ENCODE measurements at places on chromosomes 1 and 21. TPM values are rescaled to one million over a fixed set of nuclear protein-coding genes. Genes with fewer than 3 reads are reported as not detected.

DNA sequence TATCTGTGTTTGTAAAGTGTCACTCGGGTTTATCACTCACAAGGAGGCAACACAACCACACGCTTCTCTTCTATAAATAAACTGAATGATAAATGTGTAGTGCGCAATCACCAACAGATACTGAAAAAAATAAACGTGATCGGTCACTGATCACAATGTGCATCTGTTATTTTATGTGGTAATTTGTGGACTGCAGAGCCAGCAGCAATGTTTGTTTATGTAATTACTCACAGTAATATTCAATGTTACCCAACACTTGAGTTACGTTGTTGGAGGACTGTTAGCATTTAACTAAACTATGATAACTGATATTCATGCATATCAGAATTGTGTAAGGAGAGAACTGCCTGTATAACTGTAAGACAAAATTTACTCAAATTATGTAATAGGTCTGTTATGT lies 129.6 kb downstream of the USH2A start:
- no peaks in the 10 kb centered on the region for H3K27me3 ChIP-seq
- H3K4me3 ChIP-seq, result no peak overlapping the region
- H3K4me1 ChIP-seq, result no peaks in the 10 kb centered on the region
- H3K36me3 ChIP-seq, result no peaks in the 10 kb centered on the region
- no peak for DNase-seq

- no peak overlapping the region for H3K27ac ChIP-seq
- no peak for DNase-seq
- peaks cover 9% of the 10 kb centered on the region for H3K4me1 ChIP-seq
- H3K36me3 ChIP-seq, result no peaks in the 10 kb centered on the region
- H3K4me3 ChIP-seq, result no peak overlapping the region
Measured at GRCh38 chr1:198254948-198255347, 98.2 kb downstream of the NEK7 start.

GRCh38 chr1:241579434-241579833 lies 47.3 kb downstream of the KMO start:
- H3K27ac ChIP-seq, result no peak overlapping the region
- no peak overlapping the region for H3K4me3 ChIP-seq
- H3K4me1 ChIP-seq, result no peaks in the 10 kb centered on the region
- H3K36me3 ChIP-seq, result no peaks in the 10 kb centered on the region
- H3K27me3 ChIP-seq, result no peaks in the 10 kb centered on the region

DNA sequence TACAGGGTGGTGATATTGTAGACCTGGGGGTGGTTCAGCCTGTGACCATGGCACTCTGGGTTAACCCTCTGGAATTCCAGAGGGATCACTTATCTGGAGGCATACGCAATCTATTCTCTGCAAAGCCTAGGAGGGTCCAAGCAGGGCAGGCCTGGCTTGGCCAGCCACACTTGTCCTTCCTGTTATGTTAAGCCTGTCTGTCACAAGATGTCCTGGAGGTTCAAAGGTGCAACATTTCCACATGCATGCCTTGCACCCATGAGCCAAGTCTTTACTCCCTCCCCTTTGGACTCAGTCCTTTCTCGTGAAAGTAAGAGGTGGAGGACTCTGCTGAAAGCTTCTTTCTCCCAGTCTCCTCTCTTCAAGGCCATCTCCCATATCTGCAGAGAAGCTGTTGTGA lies 345.1 kb downstream of the HHIPL2 start:
- H3K4me1 ChIP-seq, result no peaks in the 10 kb centered on the region
- no peak overlapping the region for H3K4me3 ChIP-seq
- H3K27me3 ChIP-seq, result no peaks in the 10 kb centered on the region
- H3K27ac ChIP-seq, result no peak overlapping the region
- DNase-seq, result no peak

ZNF695 gene
- 0.14 TPM for total RNA-seq

GBP6 gene
- total RNA-seq, result not detected

DNA sequence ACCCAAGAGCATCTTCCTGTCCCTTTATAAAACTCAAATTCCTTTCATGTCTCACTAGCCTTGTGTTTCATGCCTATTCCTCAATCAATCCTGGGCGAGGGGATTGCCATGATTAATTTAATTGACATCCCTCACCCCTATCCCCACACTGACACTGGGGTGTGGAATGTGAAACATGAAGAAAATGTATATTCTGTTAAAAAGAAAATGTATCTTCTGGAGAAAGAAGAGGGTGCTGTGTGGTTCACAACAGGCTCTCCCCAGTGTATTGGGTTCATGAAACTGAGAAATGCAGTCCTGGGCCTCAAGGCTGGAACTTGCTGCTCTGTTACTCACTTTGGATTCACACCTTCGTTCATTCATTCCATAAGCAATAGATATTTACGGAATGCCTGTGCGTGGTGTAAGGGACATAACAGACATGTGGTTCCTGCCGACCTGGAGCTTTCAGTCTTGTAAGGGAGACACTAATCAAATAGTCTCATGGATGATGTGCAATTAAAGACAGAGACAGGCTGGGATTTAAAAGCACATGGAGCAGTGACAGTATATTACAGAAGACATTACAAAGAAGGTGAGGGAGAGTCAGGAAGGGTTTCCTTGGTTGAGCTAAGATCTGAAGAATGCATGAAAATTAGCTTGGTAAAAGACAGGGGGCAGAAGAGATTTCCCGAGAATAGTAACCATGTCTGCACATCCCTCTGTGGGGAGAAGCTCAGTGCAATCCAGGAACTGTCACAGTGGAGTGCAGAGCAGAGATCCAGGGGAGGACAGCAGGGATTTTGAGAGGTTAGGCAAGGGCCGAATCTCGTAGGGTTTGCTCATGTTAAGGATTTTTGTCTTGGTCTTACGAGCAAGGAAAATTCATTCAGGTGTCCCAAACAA lies 32.1 kb downstream of the SERTAD4 start:
- H3K36me3 ChIP-seq, result no peaks in the 10 kb centered on the region
- H3K27ac ChIP-seq, result no peak overlapping the region
- no peaks in the 10 kb centered on the region for H3K4me1 ChIP-seq

- H3K27me3 ChIP-seq, result no peaks in the 10 kb centered on the region
- no peak for DNase-seq
- no peaks in the 10 kb centered on the region for H3K36me3 ChIP-seq
- H3K27ac ChIP-seq, result no peak overlapping the region
- no peak overlapping the region for H3K4me3 ChIP-seq
- H3K4me1 ChIP-seq, result no peaks in the 10 kb centered on the region
Measured at GRCh38 chr1:208006258-208006920, 95.5 kb upstream of the CD34 start.

DNA sequence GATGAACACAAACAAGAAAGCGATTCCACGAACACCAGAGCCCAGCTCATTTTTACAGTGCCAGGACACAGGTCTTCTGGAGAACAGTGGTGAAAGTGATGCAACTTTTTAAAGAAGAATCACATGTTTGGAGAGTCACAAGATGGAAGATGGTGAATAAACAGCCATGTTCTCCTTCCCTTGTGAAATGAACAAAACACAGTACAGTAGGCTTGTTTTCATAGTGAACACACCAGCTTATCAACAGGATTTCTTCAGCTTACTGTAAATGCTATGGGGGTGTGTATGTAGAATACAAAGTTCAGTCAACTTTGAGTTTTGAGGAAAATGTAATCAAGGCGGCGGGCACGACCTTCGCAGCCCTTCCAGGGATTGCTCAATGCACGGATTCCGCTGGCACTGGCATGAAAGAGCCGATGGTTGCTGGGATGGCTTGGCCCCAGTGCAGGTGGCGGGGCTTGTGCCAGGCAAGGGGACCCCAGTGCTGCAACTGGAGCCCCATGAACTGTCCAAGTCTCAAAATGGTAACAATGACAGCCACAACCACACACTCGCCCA lies 9.7 kb downstream of the TMPRSS3 start:
- H3K4me1 ChIP-seq, result no peaks in the 10 kb centered on the region
- H3K4me3 ChIP-seq, result no peak overlapping the region
- H3K27me3 ChIP-seq, result peaks cover 3% of the 10 kb centered on the region
- H3K36me3 ChIP-seq, result no peaks in the 10 kb centered on the region

DNA sequence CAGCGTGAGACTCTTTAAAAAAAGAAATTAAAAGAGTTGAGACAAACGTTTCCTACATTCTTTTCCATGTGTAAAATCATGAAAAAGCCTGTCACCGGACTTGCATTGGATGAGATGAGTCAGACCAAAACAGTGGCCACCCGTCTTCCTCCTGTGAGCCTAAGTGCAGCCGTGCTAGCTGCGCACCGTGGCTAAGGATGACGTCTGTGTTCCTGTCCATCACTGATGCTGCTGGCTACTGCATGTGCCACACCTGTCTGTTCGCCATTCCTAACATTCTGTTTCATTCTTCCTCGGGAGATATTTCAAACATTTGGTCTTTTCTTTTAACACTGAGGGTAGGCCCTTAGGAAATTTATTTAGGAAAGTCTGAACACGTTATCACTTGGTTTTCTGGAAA lies 31.2 kb downstream of the IFNAR1 start:
- H3K4me3 ChIP-seq, result no peak overlapping the region
- H3K36me3 ChIP-seq, result no peaks in the 10 kb centered on the region
- DNase-seq, result no peak
- H3K27me3 ChIP-seq, result no peaks in the 10 kb centered on the region
- H3K27ac ChIP-seq, result no peak overlapping the region

SRSF10 gene
- total RNA-seq, result 80.6 TPM

LIN28A gene
- not detected for total RNA-seq

DNA sequence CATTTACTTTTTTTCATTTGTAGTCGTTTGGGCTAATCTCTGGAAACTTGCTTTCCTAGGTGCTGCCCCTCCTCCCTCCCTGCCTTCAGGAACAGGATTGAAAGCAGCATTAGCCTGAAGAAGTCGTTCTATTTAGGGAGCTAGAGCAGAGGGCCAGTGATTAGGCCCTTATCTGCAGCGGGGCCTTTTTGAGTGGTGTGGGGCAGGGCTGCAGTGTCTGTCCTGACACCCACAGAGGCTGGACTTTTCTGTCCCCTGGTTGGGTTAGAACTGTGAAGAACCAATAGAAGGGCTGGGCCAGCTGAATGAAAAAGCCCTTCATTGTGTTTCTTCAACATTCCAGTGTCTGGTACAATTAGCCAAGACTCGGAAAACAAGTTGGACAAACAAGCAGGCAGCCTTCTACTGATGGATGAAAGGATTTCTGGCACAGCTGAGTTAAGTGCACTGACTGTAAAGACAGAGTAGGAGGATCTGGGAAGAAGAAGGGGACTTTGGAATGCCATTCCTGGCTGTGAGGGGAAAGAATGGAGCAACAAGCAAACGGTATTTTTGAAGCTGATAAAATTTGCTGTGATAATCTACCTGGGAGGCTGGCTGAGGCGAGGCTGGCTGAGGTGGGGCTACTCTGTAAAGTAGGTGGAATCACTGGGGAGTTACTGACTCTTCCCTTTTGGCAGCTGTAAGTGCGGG lies 9.7 kb downstream of the MACF1 start:
- peaks cover 86% of the 10 kb centered on the region for H3K4me1 ChIP-seq
- H3K4me3 ChIP-seq, result no peak overlapping the region
- peak overlapping the region; percentile 68 for H3K27ac ChIP-seq
- no peaks in the 10 kb centered on the region for H3K27me3 ChIP-seq
- DNase-seq, result no peak

DNA sequence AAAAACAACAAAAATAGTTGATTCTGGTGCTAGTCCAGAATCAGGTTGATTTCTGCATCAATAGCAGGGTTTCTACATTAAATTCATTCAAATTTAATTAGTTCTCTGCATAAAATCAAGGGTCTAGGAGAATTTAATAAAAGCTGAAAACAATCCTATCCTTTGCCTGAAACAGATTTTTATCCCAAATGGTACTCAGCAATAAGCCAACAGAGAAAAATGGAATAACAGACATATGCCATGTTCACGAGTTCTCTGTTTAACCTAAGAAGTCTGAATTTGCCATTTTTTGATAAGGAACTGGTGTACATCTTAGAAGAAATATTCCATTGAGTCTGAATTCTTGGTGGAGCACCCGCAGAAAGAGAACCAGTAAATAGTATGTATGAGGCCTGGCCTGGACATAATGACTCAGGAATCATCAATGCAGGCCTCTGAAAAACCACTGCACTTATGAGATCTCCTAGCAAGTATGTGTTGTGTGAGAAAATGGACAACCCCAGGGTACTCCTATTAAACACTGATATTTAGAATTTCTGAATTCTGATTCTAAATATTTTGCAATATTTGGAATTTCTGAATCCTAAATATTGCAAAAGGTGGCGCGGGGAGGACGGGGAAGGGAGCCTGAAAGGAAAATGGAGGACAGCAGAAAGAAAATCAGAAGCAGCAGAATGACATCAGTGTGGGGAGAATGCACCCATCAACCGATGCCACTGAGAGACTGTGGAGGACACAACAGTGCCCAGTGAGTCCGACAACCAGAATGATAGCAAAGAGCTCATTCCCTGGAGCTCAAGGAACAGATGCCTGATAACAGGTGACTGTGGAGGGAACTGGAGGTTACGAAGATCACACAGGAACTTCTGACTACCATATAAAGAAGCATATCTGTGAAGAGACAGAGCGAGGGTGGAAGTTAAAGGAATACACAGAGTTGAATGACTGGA lies 97.6 kb downstream of the APP start:
- H3K27ac ChIP-seq, result no peak overlapping the region
- H3K27me3 ChIP-seq, result no peaks in the 10 kb centered on the region
- no peak for DNase-seq
- H3K4me3 ChIP-seq, result no peak overlapping the region

AQP10 gene
- total RNA-seq, result not detected

SLC44A5 gene
- 1.4 TPM for total RNA-seq

DNA sequence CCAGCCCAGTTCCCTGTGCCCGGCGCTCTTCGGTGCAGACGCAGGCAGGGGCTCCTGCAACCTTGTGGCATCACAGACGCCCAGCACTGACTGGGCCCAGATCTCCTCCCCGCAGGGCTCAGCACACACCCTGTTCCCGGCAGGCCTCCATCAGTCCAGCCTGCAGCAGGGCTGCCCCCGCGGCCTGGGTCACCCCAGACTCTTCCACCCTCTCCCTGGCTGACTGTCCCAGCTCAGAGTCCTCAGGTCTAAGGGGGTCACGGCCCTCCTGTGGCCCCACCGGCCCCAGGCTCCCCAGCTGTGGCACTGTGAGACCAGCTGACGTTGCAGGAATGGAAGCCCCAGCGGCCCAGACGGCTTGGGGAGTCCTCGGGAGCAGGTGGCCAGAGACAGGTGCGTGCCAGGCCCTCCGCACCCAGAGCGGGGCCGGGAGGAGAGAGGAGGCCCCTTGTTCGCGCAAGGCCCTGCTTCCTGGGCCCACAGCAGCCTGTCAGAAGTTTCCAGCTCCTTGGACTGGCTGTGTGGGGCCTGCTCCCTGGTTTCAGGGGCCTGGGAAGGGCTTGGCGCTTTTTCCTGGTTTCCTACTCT lies 4.2 kb downstream of the B3GALT6 start:
- H3K36me3 ChIP-seq, result no peaks in the 10 kb centered on the region
- H3K27ac ChIP-seq, result no peak overlapping the region
- H3K4me3 ChIP-seq, result no peak overlapping the region
- DNase-seq, result no peak
- no peaks in the 10 kb centered on the region for H3K4me1 ChIP-seq
- H3K27me3 ChIP-seq, result peaks cover 24% of the 10 kb centered on the region

DNA sequence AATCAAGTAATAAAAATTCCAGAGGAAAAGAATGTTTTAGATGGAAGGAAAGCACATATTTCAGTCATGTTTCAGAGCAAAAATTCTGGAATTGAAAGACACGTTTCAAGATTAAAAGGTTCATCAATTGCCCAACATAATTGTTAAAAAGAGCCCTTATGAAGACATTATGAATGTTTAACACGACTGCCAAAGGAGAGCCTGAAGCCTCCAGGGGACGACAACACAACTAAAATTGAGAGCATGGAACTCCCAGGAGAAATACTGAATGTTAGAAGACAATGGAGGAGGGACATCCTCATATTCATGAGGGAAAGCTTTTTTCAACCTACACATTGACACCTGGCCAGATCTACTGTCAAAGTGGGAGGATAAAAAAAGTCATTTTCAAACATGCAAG lies 16.0 kb downstream of the OR2T11 start:
- H3K4me3 ChIP-seq, result no peak overlapping the region
- H3K4me1 ChIP-seq, result no peaks in the 10 kb centered on the region
- no peaks in the 10 kb centered on the region for H3K36me3 ChIP-seq
- H3K27me3 ChIP-seq, result no peaks in the 10 kb centered on the region

USH2A gene
- not detected for total RNA-seq
